Naive B cell (primary cell): ENCODE measurements at places on chromosomes 3 and 15. TPM values are rescaled to one million over a fixed set of nuclear protein-coding genes. Genes with fewer than 3 reads are reported as not detected.

Gene DET1
- 1.1 TPM for polyA plus RNA-seq

Gene PLOD2
- not detected for polyA plus RNA-seq

Gene C3orf80
- polyA plus RNA-seq: not detected

Gene GOLGA8G
- not detected for polyA plus RNA-seq

Gene ILDR1
- not detected for polyA plus RNA-seq

Gene PATL2
- polyA plus RNA-seq: 28.6 TPM

Gene PKM
- polyA plus RNA-seq: 319 TPM

GRCh38 chr3:125646581-125646980 is 51.3 kb upstream of the OSBPL11 start:
- no peak for DNase-seq
- no peak overlapping the region for H3K27ac ChIP-seq
- no peak overlapping the region for H3K4me3 ChIP-seq
- H3K27me3 ChIP-seq: no peaks in the 10 kb centered on the region

- no peak overlapping the region for H3K27ac ChIP-seq
- H3K36me3 ChIP-seq: no peaks in the 10 kb centered on the region
- no peaks in the 10 kb centered on the region for H3K27me3 ChIP-seq
- H3K4me3 ChIP-seq: no peak overlapping the region
Observed at GRCh38 chr15:49083401-49084284, 37.4 kb upstream of the SECISBP2L start.

GRCh38 chr3:88141458-88142083 is 8.2 kb upstream of the C3orf38 start:
- H3K4me3 ChIP-seq: no peak overlapping the region
- no peaks in the 10 kb centered on the region for H3K4me1 ChIP-seq
- DNase-seq: no peak
- no peaks in the 10 kb centered on the region for H3K27me3 ChIP-seq
- peaks cover 9% of the 10 kb centered on the region for H3K36me3 ChIP-seq

- peak overlapping the region; percentile 94 for H3K4me3 ChIP-seq
- no peaks in the 10 kb centered on the region for H3K36me3 ChIP-seq
- H3K27ac ChIP-seq: peak overlapping the region; percentile 98
- DNase-seq: peak; percentile 60
- no peaks in the 10 kb centered on the region for H3K27me3 ChIP-seq
- peaks cover 70% of the 10 kb centered on the region for H3K4me1 ChIP-seq
Observed at GRCh38 chr15:74775132-74775562, 6.7 kb upstream of the CSK start.

DNA sequence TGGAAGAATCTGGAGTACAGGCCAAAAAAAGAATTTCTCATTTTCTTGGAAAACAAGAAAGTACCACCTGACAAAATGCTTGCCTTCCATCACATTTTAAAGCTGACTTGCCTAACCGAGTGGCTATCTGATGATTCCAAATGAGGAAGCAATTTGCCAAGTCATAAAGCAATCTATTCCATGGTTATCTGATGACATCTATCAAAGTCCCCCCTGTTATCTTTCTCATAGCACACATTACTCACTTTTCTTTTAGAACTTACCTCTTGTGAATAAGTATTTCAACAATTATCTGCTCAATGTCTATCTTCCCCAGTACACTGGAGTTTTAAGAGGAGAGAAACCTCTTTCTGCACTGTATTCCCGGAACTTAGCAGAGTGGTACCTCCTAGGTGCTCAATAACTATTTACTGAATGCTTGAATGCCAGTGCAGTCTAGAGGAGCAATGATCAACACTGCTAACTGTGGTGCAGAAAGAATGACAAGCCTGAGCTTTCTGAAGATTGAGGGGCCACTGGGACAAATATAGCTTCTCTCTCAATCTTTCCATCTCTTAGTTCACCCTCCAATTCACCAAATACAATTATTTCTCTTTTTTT is 186.3 kb upstream of the ATP11B start:
- no peak for DNase-seq
- H3K27me3 ChIP-seq: peaks cover 3% of the 10 kb centered on the region
- H3K4me1 ChIP-seq: no peaks in the 10 kb centered on the region
- no peaks in the 10 kb centered on the region for H3K36me3 ChIP-seq
- H3K4me3 ChIP-seq: no peak overlapping the region
- no peak overlapping the region for H3K27ac ChIP-seq

- no peaks in the 10 kb centered on the region for H3K36me3 ChIP-seq
- no peaks in the 10 kb centered on the region for H3K27me3 ChIP-seq
- no peak for DNase-seq
- H3K27ac ChIP-seq: peak overlapping the region; percentile 82
- H3K4me3 ChIP-seq: no peak overlapping the region
Observed at GRCh38 chr15:63202861-63203260, 13.5 kb downstream of the RAB8B start.

DNA sequence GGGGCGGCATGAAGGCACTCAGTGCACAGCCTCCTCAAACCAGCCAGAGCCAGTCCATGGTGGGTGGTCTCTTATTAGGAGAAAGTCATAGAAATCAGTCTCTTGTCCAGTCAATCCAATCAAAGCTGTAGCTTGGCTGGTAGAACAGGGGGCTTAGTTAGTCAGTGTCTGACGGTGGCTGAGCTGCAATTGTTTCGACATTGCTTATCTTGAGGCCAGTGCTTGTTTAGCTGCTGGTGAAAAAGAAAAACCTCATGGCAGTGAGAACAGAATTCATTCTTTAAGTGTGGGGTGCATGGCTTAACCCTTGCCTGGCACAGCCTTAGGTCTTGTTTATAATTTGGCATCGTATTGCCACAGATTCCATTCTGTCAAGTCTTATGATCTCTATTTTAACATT is 53.9 kb downstream of the FGD5 start:
- H3K36me3 ChIP-seq: no peaks in the 10 kb centered on the region
- H3K27me3 ChIP-seq: peaks cover 27% of the 10 kb centered on the region
- no peaks in the 10 kb centered on the region for H3K4me1 ChIP-seq
- H3K4me3 ChIP-seq: no peak overlapping the region
- DNase-seq: no peak
- H3K27ac ChIP-seq: no peak overlapping the region

DNA sequence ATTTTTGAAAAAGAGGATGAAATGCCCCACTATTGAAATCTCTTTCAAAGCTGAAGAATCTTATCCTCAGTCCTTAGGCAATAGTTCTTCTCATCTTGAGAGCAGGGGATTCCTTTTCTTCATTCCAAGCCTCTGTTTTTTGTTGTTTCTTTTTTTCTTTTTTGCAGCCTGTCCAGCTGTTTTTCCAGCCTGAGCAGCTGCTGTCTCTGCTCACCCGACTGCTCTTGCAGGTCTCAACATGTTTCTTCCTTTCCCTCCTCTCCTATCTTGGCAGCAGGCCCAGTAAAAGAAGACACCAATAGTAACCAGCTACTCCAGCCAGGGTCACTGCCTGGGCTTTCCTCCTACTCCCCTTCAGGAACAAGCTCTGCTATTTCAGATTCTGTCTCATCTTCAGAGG is 23.8 kb downstream of the MEX3B start:
- peaks cover 36% of the 10 kb centered on the region for H3K27me3 ChIP-seq
- no peak overlapping the region for H3K27ac ChIP-seq
- peaks cover 4% of the 10 kb centered on the region for H3K4me1 ChIP-seq
- no peak overlapping the region for H3K4me3 ChIP-seq
- no peak for DNase-seq

DNA sequence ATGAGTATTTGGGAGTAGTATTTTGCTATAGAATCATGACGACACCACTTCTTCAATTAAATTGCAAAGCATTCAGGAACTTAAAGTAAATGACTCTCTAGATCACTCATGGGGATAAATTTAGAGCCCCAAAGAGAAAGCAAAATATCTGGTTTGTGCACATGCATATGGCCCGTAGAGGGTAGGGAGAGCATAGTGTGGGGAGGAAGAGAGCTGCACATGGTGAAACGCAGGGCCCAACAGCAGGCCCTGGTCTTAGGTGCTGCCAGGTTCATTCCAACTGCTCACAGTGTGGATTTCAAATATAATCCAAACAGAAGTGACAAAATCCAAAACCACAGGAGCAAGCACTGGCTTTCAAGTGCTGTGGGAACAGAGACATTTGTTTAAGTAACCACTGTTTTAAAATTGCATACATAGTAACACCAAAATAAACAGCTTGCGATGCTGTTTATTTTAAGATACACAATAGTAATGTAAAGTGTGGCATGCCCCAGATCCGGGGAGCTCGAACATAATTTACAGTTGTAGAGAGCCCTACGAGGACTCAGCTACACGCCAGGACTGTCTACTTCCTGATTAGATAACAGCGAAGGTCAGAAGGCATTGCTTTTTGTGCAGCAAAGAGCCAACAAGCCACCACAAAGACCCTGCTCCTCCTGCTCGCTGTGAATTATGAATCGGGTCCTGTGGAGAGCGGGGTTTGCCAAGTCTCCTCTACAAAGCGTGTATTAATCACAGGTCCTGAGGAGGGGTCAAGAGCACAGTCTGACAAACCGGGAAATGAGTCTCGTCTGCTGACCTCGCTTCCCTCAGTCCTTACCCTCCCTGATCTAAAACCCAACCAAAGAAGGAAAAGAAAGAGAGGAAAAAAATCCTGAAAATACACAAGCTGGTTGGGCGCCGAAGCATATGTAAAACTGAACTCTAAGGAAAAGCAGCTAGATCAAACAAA is 80.6 kb downstream of the MEIS2 start:
- no peak overlapping the region for H3K4me3 ChIP-seq
- H3K27ac ChIP-seq: no peak overlapping the region
- no peaks in the 10 kb centered on the region for H3K36me3 ChIP-seq
- H3K27me3 ChIP-seq: no peaks in the 10 kb centered on the region
- H3K4me1 ChIP-seq: no peaks in the 10 kb centered on the region
- no peak for DNase-seq

DNA sequence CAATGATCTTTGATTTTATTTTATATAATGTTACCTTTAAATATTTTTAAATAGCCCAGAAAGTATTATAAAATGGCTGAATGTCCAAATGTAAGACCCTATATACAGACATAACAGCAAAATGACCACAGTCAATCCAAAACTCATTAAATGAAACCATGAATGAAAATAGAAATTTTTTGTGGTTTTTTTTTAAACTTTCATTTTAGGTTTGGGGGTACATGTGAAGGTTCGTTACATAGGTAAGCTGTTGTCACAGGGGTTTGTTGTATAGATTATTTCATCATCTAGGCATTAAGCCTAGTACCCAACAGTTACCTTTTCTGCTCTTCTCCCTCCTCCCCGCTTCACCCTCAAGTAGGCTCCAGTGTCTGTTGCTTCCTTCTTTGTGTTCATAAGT is 108.8 kb downstream of the FAIM start:
- no peaks in the 10 kb centered on the region for H3K4me1 ChIP-seq
- H3K4me3 ChIP-seq: no peak overlapping the region
- no peaks in the 10 kb centered on the region for H3K36me3 ChIP-seq
- no peak for DNase-seq
